GM20000 (cell line): ENCODE measurements at places on chromosomes 4 and X.

DNA sequence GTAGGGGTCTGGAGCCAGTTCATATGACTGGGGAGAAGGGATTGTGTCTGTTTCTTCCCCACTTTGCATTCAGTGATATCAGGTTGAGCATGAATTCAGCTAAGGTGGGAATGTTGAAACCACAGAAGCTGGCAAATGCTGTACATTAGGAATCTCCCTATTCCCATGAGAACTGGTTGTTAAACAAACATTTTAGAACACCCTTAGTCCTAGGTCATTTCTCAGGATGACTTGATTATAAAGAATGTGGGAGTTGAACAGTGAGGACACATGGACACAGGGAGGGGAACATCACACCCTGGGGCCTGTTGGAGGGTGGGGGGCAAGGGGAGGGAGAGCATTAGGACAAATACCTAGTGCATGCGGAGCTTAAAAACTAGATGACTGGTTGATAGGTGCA is 62.6 kb upstream of the LIMCH1 start:
- DNase-seq = no peak

GRCh38 chr4:24434241-24434640 is 150.1 kb downstream of the DHX15 start:
- no peak for DNase-seq

DNA sequence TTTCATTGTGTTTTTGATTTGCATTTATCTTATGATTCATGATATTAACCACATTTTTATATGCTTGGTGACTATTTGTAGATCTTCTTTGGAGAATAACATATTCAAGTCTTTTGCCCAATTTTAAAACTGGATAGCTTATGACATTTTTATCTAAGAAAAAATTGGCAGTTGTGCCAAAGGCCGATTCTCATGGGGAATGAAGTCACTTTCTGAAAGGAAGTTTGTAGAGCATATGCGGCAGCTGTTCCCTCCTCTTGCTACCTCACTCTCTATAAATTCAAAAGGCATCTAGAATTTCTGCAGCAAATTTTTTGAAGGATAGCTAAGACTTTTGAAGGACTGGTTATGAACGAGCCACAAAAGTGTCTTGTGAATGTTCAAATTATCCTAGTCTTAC is 2353.5 kb downstream of the ARAP2 start:
- no peak for DNase-seq

DNA sequence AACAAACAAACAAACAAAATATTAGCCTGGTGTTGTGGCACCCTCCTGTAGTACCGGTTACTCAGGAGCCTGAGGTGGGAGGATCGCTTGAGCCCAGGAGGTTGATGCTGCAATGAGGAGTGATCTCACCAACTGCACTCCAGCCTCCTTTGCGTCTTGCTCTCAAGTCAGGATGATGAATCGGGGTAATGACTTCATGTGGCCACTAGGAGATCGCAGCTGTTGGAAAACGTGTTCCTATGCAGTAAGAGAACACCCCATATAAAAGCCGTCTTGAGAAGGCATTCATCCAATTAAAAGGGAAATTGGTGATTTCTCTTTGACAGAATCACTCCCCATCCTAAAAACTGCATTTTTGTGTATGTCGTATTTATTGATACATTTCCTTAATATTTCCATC is 6.9 kb downstream of the CCNB3 start:
- DNase-seq = no peak

GRCh38 chr4:186151499-186151898 is 39.9 kb upstream of the CYP4V2 start:
- DNase-seq = no peak

- no peak for DNase-seq
Observed at GRCh38 chrX:26138274-26138673, at the start of gene MAGEB18. Gene MAGEB18, plus strand, starts transcription at chrX:26138343. Its CDS starts 643 bp downstream, at chrX:26138986.
